Ovary (tissue), 10 donors: ENCODE measurements at places on chromosomes 1 and 21. TPM values are rescaled to one million over a fixed set of nuclear protein-coding genes. Genes with fewer than 3 reads are reported as not detected.

GRCh38 chr1:26291433-26291832 is 11.5 kb downstream of the SH3BGRL3 start:
- DNase-seq = no peak

DNA sequence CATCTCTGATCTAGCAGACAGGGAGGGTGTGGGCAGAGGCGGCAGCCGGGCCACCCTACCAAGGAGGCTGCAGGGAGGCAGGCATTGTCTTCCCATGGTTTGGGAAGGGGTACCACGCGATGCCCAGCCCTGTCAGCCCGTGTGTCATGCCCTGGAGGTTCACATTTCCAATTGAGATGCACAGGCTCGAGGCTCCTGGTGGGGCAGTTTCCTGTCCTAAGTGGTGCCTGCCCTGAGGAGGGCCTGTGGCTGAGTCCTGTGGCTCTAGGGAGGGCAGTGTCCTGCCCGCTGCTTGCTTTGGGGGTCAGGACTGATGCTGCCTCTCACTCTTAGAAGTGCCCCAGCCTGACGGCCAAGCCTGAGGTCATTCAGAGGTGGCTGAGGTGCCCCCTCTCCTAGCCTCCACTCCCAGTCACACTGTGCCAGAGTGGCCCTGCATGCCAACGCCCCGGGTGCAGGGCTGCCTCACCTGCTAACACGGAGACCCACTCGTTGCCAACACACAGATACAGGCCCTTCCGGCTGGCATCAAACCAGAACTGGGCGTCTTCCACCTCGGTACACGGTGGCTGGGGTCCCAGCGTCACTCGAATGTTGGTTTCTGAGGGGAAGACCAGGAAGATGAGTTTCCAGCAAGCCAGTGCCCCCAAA is 11.9 kb downstream of the KRTAP10-1 start:
- no peak for DNase-seq

GRCh38 chr21:37071561-37072273 is 1.2 kb downstream of the PIGP start:
- peak; percentile 68 for DNase-seq

GRCh38 chr1:208606959-208607358 is 362.8 kb upstream of the PLXNA2 start:
- no peak for DNase-seq

DNA sequence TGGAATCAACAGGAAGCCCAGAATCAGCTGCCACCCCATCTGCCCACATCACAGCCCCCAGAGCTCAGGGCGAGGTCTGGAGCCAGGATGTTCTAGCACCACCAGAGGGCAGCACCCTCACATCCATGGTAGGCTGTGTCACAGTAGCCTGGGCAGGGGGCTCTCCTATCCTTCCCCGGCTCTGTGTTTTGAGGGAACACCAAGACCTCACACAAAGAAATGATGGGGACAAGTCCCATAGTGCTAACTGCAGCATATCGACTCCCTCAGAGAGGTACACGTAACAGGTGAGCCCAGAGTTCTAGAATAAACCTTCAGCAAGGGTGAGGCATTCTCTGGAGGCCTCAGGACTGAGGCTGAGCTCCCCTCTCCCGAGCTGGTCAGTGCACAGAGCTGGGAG is 2.3 kb upstream of the KCNC4 start:
- DNase-seq = peak; percentile 63

DNA sequence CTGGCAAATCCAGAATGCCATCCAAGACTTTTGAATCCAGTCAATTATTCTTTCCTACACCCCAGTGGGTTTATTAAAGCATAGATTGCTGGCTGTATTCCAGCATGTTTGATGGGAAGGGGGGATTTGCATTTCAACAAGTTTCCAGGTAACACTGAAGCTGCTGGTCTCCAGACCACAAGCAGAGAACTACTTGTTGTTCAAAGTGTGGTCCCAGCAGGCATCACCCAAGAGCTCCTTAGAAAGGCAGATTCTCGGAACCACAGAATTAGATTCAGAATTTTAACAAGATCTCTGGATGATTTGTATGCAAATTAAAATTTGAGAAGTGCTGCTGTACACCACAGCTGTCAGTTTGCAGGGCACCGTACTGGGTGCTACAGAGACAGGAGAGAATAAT is 216.3 kb upstream of the FAM78B start:
- DNase-seq = no peak

- DNase-seq = no peak
Observed at GRCh38 chr1:25117233-25117823, 115.0 kb downstream of the SYF2 start.

GRCh38 chr1:145997016-145997717 is 788 bp upstream of the TXNIP start:
- peak; percentile 66 for DNase-seq

GRCh38 chr1:7534061-7534825 is 236.9 kb upstream of the VAMP3 start:
- no peak for DNase-seq

DNA sequence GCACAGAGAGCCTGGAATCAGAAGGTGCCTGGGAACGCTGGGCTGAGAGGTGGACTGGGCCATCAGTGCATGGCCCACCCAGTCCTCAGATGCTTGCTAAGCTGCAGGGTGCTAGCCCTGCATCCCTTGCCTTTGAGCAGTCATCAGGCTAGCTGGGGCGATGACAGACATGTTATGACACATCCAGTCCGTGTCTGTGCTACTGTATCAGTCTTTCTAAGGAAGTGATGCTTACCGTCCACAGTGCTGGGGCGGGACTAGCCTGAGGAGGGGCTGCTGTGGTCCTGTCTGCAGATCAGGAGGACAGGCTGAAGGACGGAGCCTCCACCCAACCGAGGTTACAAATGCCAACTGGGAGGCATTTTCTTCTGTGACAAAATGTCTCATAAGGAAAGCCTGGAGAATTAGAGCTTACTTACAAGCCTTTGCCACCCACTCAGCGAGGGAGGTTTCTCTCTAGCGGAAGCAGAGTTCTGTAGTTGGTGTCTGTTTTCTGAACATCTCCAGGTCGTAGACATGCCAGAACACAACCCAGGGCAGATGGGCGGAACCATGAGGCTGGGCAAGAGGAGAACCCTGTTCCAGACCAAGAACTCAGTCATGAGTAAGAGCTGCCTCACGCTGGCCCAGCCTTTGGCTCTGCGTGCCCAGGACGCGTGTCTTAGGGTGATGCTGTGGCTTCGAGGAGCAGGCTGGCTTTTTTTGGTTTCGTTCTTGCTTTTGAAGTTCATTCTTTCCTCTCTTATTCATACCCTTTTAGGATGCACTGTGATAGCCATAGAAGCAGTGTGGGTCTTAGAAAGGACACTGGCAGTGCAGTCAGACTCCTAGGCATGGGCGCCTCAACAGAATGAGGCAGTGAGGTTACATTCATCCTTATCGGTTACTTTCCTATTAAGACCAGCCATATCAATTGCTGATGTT is 14.3 kb downstream of the SLFNL1 start:
- DNase-seq = no peak

GRCh38 chr1:24535021-24535424 is 20.9 kb upstream of the NCMAP start:
- no peak for DNase-seq

DNA sequence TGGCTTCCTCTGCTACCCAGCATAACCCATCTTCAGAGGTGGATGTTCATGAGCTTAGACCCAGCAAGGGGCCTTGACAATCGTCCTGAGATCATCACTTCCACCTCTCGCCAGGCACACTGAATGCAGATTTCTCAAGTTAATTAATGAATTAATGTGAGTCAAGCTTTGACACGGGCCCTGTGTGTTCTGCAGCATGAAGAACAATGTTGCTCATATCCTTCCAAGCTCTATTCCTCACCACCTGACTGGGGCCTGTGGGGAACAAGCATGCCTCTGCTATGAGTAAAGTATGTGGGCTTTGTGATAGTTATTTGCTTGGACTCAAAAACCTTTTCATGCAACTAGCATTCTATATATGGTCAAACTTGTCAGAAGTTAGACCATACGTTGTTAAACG is 122.0 kb downstream of the SEC16B start:
- DNase-seq = no peak

DNA sequence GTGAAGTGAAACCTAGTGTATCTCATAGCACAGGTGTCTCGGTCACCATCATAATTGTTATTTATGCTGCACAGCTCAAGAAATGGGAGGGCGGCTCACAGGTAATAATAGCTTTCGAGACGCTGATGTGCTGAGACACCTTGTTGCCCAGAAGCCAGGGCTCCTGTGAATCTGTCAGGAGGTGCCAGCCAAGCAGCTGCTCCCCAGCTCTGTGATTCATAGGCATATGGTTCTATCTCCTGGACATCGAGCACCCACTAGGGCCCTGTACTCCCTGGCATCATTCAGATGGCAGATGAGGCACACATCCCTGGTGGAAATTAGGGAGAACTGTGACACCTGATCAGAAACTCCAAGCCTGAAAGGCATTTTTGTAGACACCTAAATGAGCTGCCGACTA is 53.5 kb downstream of the SYT6 start:
- DNase-seq = no peak

GRCh38 chr1:71014178-71014579 is 33.4 kb downstream of the PTGER3 start:
- no peak for DNase-seq

DNA sequence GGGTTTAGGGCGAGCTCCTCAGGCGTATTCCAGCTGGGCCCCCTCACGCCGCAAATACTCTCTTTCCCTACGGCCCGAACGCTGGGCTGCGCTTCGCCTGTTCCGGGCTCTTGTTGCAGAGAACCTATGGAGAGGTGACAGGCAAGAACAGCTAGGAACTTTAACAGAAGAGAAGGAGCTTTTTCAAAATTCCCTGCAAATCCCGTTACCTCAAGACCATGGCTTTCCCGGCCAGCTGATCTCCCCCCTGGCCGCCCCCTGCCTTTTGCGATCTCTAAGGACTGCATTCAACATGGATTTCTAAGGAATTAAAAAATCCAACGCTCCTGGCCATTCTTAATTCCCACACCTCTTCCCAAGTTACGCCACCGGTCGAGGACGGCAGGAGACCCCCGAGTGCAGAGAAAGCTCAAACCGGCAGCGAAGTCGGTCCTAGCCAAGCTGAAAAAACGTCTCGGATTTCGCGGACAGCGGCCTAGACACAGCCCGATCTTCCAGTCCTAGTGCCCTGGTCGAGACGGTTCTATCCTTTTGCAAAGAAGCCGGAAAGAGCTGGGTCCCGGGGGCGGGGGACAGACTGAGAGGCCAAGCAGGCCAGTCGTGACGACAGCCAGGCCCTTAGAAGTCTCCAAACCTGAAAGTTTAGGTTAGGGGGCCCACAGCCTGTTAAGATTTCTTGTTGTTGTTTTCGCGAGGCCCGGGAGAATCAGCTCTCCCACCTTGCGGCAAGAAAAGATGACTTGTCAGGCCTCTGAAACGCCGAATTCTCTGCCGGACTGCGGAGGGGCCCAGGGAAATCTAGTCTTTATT is 1.1 kb upstream of the TBX15 start:
- no peak for DNase-seq

DNA sequence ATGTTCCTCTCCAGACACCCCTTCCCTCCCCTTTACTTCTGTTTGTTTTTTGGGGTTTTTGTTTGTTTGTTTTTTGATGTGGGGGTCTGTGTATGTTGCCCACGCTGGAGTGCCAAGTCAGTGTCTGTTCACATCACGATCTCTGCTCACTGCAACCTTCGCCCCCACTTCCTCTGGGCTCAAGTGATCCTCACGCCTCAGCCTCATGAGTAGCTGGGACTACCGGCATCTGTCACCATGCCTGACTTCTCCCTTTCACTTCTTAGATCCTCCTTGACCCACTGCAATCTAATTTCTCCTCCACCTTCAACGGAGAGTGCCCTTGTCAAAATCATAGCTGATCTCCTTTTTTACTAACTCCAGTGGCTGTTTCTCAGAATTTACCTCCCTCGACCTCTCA is 100.7 kb upstream of the KIF26B start:
- no peak for DNase-seq

GRCh38 chr1:181554465-181554864 is 71.1 kb downstream of the CACNA1E start:
- DNase-seq = no peak

DNA sequence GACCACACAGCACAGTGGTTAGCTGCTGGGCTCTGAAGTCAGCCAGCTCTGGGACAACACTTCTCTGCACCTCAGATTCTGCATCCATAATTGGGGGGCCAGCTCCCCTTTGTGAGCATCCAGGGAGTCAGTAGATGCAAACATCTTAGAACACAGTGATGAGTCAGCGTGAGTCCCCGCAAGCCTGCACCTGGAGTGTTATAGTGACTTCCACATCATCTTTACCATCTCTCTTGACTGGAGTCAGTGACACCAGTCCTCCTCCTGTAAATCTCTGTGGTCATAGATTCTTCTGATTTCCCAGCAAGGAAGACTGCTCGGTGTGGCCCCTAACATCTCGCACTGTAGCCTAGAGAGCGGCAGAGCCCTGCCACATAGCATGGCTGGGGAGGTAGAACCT is 13.9 kb upstream of the EDN2 start:
- DNase-seq = no peak

GRCh38 chr1:103469801-103470200 is 55.7 kb upstream of the RNPC3 start:
- no peak for DNase-seq

GRCh38 chr21:24205319-24205718 is 1402.0 kb downstream of the MRPL39 start:
- no peak for DNase-seq

DNA sequence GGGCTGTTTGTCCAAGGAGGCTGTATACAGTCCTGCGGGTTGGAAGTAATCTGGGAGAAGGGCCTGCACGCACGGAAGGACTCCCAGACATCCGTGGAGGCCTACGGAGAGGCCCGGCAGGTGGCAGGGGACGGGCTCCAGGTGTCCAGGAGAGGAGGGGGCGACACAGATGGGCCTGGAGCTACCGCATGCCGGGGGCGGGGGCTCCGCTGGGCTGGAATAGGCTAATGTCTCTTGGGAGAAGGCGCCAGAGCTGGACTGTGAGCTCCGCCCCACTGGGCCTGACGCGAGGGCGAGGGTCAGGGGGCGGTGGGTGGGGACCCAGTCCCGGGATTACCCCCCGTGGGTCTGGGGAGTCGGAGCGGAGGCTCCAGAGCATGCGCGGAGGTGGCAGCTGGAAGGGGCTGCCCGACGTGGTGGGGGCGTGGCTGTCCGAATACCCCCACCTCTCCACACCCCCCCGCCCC is 659 bp downstream of the AGO1 start:
- DNase-seq = peak; percentile 62

The CAPZA1 gene
- 76.6 TPM for total RNA-seq

The AQP10 gene
- total RNA-seq = not detected

The MRPL20 gene
- 95.0 TPM for total RNA-seq

The GUCA2A gene
- total RNA-seq = not detected

The ADCY10 gene
- total RNA-seq = not detected

The ANGPTL7 gene
- total RNA-seq = 1.8 TPM

The KIF17 gene
- 3.0 TPM for total RNA-seq

The TMEM61 gene
- 2.4 TPM for total RNA-seq

The SLC22A15 gene
- total RNA-seq = 2.2 TPM

The SAMSN1 gene
- 2.0 TPM for total RNA-seq

The ZSWIM5 gene
- 6.0 TPM for total RNA-seq
